ENCODE measurements at places on chromosomes 5 and 9.
A peak's percentile ranks its signal among the peaks of the same experiment; 100 is the strongest.

- DNase-seq: no peak
Observed at GRCh38 chr5:114316167-114316566, 45.7 kb upstream of the KCNN2 start.

DNA sequence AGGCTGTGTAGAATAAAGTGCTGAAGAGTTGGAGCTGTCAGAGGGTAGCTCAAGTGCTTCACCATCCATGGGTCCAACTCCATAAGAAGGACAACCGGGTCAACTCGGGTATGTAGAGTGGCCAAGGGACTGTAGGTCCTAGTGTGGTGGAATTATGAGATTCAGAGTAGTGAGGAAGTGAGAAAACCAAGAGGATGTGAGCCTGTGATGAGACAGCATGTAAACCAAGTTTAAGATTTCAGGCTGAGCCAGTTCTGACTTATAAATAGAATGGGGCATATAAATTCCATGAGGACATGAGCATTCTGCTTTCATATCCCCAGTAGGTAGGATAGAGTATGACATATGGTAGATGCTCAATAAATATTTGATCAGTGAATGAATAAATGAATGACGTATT lies 96.3 kb downstream of the CFAP95 start:
- DNase-seq: no peak

DNA sequence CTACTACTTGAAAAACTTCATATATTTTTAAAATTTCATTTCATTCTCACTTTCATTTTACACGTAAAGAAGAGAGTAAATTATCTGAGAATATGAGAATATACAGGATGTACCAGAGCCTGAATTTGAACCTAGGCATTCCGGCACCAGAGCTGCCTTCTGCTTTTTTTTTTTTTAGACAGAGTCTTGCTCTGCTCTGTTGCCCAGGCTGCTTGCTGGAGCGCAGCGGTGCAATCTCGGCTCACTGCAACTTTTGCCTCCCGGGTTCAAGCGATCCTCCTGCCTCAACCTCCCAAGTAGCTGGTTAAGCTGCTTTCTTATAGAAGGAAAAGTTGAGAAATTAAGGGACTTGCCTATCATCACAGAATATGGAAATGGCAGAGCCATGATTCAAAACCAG lies 540.1 kb downstream of the EBF1 start:
- no peak for DNase-seq

GRCh38 chr9:135774239-135774747 lies 72.3 kb downstream of the KCNT1 start:
- no peak for DNase-seq

DNA sequence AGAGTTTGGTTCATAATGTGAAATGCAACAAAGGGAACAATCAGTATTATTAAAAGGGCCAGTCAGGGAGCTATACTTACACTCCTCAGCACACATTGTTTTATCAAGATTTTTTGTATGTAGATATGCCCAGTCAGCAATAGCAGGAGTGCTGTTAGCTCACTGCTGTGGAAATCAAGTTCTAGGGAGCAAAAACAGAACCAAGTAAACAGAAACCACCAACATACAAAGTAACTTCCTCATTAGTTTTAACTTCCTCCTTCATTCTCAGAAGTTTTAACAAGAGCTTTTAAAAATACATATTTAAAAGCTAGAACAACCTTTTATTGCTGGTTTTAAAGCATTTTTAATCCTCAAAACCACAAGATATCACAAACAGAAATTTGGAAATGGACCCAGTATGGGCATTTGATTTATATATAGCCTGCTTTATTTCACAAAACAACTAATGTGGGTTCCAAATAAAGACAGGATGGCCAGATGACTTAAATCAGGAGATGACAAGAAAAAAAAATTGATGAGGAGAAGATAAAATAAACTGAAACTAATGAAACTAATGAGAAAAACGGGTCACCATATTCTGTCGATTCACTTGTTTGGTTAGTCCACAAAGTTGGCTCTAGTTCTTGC lies 178.5 kb downstream of the ADAMTS12 start:
- no peak for DNase-seq

GRCh38 chr5:58828258-58828657 lies 245.4 kb downstream of the RAB3C start:
- DNase-seq: no peak

DNA sequence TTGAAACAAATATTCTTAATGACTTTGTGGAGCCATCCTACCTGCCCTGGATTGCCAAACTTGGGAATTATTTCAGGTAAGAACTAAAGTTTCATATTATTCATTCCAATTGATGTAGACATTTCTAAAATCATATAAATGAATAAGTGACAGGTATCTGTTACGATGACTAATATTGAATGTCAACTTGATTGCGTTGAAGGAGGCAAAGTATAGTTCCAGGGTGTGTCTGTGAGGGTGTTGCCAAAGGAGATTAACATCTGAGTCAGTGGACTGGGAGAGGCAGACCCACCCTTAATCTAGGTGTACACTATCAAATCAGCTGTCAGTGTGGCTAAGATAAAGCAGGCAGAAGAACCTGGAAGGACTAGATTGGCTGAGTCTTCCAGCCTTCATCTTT lies 1688.4 kb upstream of the CDH9 start:
- no peak for DNase-seq

DNA sequence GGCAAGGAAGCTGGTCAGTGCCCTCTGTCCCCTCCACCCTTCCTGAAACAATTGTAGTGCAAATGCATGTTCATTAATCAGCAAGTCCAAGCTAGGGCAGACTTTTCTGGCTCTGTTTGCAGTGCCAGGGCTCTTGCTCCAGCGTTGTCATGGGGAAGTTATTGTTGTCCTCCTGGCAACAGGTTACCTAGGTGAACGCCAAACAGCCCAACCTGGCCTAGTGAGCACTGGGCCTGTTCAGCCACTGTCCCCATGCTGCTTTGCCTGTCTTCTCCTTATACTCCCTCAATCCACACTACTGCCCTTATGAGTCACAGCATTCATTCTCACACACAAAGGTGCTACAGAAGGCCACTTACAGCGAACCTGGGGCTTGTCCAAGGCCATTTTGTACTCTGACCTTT lies 34.5 kb upstream of the GLIS3 start:
- no peak for DNase-seq

GRCh38 chr5:158154226-158155005 lies 295.5 kb upstream of the CLINT1 start:
- DNase-seq: no peak

- no peak for DNase-seq
Observed at GRCh38 chr5:137923856-137924255, 34.6 kb downstream of the PKD2L2 start.

DNA sequence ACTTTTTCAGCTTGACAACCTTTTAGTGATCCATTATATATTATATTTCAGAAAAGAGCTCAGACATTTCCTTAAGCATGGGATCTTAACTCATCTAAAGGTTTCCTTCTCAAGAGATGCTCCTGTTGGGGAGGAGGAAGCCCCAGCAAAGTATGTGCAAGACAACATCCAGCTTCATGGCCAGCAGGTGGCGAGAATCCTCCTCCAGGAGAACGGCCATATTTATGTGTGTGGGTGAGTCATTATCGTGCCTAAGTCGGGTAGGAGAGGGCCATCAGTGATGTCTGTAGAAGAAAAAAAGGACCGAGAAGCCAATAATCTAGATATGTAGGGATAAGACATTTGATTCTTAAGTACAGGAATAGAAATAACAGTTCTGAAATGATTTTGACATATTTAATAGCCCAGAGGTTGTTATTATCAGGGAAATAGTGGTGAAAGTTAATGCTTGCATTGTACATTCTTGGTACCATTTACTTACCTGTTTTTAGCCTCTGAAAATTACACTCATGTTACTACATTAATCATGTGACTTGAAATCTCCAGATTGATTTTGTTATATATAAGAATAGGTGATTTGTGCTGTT lies 28.2 kb downstream of the MTRR start:
- no peak for DNase-seq

DNA sequence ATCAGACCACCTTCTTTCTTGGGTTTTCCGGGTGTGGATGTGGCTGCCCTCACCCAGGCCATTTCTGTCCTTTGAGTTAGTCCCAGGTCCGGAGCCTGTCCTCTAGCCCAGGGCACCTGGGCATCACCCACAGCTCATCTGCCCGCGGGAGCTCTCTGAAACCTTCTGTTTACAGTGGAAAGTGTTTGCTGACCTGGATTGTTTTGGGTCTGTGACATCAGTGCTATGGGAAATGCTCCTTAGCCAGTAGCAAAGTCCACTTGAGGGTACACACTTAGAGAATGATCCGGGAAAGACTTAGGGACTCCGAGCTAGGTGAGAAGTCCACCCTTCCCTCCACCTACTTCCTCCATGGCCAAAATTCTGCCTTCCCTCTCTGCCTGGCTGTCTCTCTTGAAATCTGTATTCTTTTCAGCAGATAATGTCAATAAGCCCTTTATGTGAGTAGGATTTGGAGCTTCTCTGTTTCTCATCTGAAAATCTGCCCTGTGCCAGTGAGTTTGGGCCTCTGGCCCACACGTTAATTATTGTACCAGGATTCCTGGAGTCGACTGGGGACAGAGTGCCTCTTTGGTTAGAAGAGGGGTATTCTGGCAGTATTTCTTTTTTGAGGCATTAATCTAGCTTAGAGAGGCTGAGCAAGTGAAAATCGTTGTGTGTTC lies 19.9 kb downstream of the ABLIM3 start:
- no peak for DNase-seq

DNA sequence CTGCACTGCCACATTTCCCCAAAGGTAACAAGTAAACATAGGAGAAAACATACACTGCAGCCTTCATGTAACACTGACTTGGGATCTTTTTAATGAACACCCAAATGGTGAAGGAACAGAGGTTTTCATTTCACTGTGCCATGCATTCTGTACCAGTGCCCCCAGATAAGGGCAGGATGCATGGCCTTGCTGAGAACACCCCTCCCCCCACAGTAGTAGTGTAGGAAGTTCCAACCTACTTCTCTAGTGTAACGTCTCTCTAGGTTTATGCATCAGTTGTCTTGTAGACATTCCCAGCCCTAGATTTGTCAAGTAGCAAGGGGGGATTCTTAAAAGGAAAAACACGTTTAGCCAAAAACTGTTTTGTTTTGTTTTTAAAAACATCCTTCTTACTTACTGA lies 29.9 kb downstream of the MAP3K1 start:
- DNase-seq: no peak

- no peak for DNase-seq
Observed at GRCh38 chr5:36683821-36684434, 77.5 kb downstream of the SLC1A3 start.

DNA sequence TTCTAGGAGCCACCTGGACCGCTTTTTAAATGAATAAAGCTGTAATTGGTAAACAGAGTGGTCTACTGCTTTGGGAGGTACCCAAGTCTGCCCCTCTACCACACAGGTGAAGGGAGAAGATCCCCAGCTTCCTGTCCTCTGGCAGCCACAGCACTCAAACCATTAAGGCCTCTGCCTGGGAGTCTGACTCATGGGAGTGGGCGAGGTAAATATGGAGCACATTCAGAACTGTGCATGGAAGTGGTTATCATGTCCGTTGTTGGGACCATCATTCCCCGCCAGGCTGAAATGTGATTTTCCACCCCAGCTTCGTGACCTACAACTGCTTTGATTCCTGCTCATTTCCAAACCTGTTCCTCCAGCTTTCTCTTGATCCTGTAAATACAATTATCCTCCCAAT lies 59.5 kb upstream of the ALDH1B1 start:
- no peak for DNase-seq

DNA sequence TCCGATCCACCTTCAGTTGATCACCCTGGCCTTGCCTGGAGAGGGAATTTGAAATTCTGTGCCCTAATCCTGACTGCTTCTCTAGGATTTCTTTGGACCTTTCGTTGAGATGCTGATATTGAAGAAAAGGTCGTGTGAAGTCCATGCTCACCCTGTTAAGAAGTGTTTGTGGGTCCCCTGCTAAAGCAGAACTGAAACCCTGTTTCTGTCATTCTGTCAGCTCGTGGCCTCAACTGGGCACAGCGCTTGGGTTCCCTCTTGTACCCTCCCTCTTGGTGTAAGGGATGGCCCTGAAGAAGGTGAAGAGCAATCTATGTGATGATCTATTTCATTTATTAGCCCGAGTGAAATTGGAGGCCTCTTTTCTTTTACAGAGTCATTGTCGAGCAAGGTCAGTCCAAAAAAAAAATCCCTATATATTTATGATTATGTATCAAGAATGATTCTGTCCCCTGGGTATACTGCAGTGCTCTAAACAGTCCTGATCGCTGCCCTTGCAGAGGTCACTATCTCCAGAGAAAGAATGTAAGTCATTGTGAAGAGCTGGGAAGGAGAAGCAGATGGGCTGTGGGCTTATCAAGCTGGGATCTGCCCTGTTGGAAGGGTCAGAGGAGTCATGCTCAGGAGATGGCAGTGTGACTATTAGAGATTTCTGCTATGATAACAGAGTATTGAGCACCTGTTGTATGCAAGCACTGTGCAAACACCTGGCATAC lies 56.1 kb downstream of the WWC1 start:
- no peak for DNase-seq

GRCh38 chr9:134067904-134068743 lies at the start of gene BRD3:
BRD3 (minus strand) TSS chr9:134068026; CDS start chr9:134053477, 14,549 bp downstream.
- peak; percentile 92 for DNase-seq

DNA sequence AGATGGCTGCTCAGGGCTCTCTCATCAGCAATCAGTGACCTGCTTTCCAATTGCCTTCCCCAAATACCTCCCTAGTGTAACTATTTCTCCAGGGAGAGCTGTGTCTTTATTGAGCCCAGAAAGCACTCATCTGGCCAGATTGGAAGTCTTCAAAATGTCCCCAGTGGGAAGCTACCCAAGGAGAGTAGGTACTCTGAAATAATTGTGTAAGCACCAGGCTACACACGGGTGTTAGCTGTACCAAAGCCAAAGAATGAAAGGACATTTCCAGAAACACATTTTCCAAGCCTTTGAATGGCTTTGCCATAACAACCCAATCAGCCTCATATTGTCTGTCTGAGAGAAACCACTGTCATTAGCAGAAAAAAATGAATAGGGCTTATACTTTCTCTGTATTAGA lies 318.8 kb downstream of the FAM170A start:
- no peak for DNase-seq

DNA sequence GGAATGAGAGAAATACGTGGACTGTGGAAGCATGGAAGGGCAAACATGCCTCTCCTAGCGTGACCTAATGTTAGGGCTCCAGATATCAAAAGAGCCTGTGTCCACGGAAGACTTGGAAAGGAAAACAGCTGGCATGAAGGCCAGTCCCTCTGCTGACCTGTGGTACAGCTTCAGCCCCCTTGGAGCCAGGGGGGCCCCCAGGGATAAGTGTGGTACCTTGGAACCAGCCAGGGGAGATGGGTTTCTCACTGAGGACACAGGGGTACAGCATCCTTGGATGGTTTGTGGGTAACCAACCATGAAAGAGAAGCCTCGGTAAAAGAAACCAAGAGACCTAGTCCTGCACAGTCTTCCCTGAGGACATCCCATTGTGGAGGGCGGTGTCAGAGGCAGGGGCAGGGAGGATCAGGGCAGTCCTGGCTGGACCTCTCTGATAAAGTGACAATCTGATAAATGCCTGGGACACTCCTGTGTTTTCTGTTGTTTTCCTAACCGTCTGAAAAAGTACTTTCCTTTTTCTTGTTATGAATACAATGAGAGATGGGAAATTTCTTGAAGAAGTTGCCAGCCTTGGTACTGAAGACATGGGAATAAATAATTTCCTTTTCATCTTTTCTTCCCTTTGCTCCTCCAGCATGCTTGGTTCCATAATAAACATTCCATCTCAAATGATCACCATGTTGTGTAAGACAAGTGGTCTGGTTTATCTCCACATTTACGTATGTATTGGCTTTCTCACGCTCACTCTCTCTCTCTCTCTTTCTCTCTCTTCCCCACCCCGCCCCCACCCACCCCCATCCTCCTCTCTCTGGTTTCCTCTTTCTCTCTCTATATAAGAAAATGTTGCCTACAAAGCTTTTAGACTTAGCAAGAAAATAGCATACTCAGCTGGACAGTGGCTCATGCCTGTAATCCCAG lies 102.1 kb downstream of the SUSD1 start:
- no peak for DNase-seq

All from GM10248 (cell line).